ENCODE measurements at places on chromosomes 7 and 10.

DNA sequence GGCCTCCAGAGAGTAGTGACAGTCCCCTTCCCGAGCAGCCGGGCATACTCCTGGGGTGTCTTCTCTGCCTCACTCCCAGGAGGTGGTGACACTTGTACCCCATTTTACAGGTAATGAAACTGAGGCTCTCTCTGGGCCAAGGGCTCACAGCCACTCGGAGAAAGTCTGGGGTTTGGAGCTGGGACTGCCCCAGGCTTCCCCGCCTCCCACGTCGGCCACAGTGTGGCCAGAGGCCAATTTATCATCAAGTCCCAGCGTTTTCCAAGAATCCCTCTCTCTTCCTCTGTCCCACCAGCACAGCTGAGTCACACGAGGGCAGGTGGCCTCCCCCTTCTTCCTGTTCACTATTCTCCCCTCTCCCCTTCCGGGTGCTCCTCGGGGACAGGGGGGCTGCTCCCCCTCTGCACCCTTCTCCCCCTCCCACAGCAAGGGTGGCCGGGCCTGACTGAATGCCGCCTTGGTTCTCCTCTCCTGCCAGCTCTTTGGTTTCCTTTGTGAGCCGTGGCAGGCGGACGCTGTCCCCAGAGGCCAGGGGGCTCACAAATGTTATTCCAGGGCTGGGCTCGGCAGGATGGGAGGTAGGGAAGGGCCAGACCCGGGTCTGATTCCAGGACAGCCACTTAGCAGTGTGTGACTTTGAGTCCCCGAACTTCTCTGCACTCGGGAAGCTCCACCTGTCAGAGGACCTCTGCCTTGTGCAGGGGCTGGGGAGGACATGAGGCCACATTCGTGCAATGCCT lies 17.7 kb downstream of the CLIP2 start:
- no peak for DNase-seq

- DNase-seq, result no peak
Observed at GRCh38 chr7:151886783-151887182, 9.9 kb upstream of the PRKAG2 start.

DNA sequence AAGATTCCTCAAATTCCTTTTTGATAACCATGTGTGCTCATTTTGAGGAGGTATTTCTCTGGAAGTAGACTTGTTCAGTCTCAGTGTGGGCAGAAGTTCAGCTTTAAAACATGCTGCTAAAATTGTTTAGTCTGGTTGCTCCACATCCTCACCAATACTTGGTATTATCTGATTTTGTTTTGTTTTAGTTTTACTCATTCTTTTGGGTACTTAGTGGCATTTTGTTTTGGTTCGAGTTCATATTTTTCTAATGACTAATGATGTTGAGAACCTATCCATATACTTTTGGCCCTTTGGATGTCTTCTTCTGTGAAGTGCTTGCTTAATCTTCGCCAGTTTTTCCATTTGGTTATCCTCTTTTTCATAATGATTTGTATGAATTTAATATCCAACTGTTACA lies 694.2 kb upstream of the FZD8 start:
- DNase-seq, result no peak

DNA sequence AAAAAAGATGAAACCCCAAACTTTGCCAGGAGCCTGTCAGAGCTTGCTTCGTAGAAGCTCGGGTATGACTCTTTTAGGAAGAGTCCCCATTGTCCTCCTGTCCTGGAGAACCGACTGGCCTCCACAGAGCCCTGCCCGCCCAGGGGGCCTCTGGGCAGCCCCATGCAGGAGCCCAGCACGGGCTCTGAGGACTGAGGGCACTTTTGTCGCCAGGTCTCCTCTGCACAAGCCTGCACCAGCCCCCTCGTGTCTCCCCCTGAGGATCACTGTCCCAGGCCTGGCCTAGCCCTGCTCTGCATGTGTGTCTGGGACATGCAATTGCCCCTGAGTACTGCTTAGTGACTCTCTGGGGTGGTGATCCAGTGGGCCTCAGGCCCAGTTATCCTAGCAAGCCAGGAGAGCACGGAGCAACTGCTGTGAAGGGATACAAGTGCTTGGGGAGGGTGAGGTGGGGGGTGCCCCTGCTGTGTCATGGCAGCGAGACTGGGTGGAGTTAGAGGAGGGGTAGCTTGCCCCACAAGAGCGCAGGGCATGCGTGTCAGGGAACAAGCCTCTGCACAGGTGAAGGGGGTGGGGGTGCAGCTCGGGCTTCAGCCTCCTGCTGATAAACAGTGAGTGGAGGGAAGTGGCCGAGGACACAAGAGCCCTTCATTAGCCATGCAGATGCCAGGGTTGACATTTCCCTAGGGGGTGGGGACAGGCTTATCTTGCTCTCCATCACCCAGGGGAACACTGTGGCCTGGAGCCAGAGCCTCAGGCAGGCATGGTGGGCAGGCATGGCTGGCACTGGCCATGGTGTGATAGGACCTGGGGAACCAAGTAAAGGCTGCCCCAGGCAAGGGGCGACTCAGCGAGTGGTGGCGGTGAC lies 143.4 kb downstream of the C10orf105 start:
- DNase-seq, result no peak

DNA sequence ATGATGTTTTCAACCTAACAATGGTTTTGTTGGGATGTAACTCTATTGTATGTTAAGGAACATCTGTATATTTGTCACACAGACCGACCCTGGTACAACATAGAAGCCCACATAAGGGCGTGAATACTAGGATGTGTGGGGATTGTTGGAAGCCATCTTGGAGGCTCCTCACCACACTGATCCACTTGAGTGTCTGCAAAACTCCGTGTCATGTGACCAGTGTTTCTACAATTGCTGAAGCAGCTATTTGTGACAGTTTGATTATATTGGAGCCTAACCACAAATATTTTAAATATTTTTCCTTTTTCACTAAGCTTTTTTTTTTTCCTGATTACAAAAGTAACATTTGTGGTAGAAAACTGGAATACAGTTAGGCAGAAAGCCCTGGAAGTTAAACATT lies 27.9 kb downstream of the RALA start:
- no peak for DNase-seq

- DNase-seq, result no peak
Observed at GRCh38 chr10:30436191-30436611, 2.2 kb downstream of the MAP3K8 start.

GRCh38 chr7:130622866-130623265 lies 45.7 kb downstream of the COPG2 start:
- no peak for DNase-seq

DNA sequence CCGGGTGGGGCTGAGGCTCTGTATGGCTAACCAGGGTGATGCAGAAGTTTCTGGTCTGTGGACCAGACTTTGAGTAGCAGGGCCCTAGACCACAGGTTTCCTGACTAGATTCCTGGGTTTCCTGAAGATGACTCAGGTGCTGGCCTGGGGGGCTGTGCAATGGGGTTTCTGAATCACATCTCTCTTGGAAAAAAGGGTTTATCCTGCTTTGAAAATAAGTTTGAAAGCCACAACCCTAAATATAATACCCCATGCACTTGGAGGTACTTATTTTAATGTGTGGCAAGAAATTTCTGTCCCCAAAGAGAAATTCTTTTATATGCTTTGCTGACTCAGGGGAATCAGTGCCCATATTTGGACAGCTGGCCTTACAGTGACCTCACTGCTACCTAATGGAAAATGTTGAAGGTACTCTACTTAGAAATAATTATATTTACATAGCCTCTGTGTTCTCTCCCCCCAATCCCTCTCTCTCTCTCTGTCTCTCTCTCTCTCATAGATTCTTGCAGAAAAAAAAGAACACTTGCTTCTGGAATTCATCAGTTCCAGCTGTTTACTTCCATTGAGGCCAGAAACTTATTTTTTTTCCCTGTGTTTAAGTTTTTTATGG lies 184.4 kb upstream of the LYZL2 start:
- DNase-seq, result no peak

- no peak for DNase-seq
Observed at GRCh38 chr10:6493521-6494441, 86.3 kb downstream of the PRKCQ start.

DNA sequence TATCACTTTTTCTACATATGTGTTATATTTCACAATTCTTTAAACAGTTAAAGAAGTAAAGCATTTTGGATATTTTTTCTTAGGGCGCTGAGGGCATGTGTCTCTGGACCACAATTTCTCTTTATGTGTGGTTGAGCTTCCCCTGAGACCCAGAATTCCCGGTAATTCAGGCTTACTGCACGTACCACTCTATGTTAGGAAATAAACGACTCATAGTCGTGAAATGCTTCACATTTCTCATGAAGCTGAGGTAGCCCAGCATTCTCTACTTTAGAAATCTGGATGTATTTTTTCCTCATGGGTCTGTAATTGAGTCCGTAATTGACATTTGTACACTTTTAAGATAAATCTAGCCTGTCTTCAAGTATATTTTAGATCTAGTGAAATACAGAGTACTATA lies 170.6 kb downstream of the FZD1 start:
- DNase-seq, result no peak

DNA sequence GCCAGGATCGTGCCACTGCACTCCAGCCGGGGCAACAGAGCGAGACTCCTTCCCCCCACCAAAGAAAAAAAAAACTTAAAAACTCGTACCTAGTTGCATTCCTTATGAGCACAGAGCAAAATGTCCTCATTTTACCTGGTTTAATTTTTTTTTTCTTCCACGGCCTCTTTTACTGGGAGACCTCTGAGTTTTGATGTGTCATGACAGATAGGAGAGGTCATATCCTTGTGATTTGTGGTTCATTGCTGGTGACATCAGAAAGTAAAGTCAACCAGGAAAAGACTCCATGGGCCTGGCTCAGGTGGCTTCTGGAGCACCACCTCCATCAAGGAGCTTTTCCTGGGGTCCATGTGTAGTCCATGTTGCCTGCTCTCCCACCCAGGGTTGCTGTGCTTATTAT lies 26.3 kb downstream of the GTF2I start:
- DNase-seq, result no peak

DNA sequence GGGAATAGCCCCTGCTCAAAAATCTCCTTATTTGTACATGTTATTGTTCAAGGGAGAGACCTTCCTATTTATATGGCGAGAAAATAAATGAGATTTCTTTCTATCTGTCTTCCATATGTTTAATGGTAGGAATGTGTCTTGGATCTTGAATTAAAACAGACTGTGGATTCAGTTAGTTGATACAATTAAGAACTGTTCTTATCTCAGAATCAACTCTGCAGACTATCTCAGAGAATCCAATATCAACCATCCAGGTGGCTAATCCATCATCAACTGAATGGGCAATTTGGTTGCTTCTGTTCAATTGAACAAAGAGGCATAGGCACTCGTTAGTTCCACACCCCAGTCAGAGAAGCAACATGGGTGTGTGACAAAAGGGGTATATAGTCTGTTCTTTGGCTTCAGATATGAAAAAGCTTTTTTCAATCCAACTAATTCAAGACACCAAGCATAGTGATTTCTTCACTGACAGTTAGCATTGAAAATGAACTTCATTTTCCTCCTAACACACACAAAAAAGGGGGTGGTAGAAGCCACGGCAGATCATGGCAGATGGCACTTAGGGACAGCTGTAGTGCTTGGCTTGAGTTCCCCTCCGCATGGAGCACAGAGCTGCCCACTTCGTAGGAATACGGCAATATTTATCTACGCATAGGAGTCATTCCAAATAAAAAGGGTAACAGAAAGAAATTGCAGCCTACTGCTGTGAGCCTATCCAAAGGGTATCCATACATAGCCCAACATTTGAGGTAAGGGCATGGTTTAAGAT lies 135.9 kb downstream of the KIAA1217 start:
- no peak for DNase-seq

DNA sequence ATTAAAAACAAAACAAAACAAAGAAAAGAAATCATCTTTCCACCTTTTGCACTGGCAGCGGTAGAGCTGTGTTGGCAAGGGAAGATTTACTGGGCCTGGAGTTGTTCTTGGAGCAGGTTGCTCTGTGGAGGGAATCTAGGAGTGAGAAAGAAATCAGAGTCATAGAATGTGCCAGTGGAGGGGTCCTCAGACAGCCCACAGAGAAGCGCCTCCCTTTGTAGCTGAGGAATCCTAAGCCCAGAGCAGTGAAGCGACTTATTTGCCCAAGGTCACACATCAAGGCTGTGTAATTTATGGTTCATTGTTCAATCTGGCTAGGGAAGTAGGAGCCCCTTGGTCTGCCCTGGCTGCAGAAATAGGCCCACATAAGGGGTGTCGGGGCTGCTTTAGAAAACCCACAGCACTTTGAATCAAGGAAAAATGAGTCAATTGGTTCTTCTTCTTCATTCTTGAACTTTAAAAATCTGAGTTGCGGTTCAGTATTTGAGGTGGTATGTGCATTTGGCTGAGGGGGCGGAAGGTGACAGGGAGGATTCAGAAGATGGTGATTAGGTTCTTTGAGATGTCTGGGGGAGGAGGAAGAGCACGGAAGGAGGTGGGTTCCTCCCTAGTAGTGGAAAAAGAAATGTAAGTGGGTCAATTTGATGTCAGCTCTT lies 253.7 kb downstream of the PTEN start:
- no peak for DNase-seq

GRCh38 chr7:9250876-9251275 lies 817.5 kb downstream of the NXPH1 start:
- no peak for DNase-seq

DNA sequence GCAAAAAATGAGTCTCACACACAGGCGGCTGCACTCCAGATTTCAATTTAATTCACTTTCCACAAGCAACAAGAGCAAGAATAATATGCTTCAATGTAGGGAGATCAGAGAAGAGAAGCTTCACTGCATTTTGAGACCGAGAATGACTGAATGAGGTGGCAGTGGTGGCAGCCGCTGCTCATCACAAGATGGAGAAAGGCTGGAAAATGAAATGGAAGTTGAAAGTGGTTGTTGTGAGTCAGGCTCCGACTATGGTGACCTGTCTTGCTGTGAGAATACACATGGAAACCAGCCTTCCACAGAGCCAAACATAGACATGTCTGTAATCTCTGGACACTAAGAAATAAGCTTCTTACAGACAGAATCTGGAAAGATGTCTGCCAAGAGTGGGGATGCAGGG lies 499.6 kb upstream of the LRRN3 start:
- DNase-seq, result no peak

DNA sequence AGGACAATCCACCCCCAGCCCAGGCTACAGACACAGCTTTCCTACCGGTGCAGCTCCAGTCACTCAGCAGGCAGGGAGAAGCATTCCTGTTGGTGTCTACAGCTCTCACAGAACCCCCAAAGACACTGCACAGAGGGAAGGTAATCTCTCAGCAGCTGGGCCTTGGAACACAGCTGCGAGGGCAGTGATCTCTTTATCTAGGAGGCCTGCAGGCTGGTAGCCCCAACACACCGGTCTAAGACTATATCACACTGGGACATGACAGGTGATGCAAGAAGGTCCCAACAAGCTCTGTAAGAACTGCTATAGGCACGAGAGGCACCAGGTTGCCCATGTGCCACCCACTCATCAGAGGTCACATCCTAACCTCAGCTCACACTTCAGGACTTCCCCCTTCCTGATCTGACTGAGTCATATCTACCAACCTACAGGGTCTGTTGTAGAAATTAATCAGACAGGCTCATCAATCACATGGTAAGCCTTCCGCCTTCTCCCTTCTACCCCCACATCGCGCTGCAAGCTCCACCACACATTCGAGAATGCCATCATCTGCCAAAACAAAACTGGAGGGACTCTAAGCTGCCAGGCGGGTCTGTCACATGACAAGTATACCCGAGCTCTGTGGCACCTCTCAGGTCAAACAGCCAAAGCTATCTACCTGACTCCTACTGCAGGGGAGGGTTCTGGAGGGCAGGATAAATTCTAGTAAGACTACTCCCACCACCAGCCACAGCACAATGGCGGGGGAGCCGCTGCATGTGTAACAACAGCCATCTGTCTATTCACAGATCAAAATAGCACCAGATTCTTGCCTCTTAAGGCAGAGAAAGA lies 26.1 kb downstream of the FAM53B start:
- peak; percentile 75 for DNase-seq

GRCh38 chr7:138963675-138964074 lies 17.5 kb downstream of the KIAA1549 start:
- DNase-seq, result no peak

Data from effector memory CD8-positive, alpha-beta T cell (primary cell).